Stimulated activated CD4-positive, alpha-beta T cell treated with anti-CD3 and anti-CD28 coated beads, Interleukin-4, amount 100 ng/mL, for 4 hours (primary cell): ENCODE measurements at places on chromosomes 11 and 22.

DNA sequence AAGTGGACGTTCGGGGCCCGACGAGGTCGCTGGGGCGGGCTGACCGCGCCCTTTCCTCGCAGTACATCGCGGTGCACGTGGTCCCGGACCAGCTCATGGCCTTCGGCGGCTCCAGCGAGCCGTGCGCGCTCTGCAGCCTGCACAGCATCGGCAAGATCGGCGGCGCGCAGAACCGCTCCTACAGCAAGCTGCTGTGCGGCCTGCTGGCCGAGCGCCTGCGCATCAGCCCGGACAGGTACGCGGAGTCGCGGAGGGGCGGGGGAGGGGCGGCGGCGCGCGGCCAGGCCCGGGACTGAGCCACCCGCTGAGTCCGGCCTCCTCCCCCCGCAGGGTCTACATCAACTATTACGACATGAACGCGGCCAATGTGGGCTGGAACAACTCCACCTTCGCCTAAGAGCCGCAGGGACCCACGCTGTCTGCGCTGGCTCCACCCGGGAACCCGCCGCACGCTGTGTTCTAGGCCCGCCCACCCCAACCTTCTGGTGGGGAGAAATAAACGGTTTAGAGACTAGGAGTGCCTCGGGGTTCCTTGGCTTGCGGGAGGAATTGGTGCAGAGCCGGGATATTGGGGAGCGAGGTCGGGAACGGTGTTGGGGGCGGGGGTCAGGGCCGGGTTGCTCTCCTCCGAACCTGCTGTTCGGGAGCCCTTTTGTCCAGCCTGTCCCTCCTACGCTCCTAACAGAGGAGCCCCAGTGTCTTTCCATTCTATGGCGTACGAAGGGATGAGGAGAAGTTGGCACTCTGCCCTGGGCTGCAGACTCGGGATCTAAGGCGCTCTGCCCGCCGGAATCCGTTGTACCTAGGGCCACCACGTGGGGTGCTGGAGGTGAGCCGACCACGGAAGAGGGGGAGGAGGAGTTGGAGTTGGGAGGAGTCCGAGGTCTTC lies 771 bp downstream of the MIF start:
- DNase-seq = peak; percentile 67

GRCh38 chr11:132464003-132464342 lies 1068.3 kb downstream of the OPCML start:
- DNase-seq = no peak

GRCh38 chr11:77381729-77382665 lies 80.5 kb upstream of the GDPD4 start:
- no peak for DNase-seq

DNA sequence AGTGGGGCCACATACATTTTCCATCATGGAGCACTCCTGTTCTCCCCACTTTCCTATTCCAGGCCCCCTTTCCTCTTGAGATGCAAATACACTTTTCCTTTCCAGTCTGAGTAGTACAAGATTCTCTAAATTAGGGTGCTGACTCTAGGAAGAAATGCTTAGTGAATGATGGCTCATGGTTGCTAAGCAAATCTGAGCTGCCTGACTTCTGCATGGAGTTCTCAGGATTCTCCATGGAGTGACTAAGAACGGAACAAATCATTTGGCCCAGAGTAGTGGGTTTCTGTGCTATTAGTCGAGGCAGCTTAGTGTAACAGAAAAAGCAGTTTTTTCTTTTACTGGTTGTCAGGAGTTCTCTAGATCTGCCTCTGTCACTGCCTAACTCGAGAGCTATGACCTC lies 65.4 kb upstream of the NTM start:
- no peak for DNase-seq

- no peak for DNase-seq
Measured at GRCh38 chr11:14149683-14150082, 187.2 kb downstream of the SPON1 start.

- peak; percentile 54 for DNase-seq
Measured at GRCh38 chr11:6413791-6414201, 5.1 kb downstream of the APBB1 start.

DNA sequence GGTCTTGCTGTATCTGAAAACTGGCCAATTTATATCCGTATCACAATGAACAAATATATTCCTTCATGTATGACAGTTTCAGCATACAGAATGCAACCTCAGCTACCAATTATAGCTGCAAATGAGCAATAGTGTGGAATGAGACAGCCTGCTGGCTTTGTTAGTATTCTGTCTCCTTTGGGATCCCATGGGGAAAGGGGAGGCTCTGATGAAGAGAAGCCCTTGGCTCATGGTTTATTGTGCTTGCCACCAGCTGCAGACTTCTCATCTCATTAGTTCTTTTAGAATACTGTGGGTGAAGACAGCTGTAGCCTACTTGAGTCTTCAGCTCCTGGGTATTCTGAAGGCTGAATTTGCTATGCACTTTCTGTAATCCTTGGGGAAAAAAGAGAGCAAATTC lies 42.4 kb downstream of the PITPNB start:
- no peak for DNase-seq

GRCh38 chr11:3732671-3733436 lies 61.7 kb upstream of the CHRNA10 start:
- DNase-seq = no peak

DNA sequence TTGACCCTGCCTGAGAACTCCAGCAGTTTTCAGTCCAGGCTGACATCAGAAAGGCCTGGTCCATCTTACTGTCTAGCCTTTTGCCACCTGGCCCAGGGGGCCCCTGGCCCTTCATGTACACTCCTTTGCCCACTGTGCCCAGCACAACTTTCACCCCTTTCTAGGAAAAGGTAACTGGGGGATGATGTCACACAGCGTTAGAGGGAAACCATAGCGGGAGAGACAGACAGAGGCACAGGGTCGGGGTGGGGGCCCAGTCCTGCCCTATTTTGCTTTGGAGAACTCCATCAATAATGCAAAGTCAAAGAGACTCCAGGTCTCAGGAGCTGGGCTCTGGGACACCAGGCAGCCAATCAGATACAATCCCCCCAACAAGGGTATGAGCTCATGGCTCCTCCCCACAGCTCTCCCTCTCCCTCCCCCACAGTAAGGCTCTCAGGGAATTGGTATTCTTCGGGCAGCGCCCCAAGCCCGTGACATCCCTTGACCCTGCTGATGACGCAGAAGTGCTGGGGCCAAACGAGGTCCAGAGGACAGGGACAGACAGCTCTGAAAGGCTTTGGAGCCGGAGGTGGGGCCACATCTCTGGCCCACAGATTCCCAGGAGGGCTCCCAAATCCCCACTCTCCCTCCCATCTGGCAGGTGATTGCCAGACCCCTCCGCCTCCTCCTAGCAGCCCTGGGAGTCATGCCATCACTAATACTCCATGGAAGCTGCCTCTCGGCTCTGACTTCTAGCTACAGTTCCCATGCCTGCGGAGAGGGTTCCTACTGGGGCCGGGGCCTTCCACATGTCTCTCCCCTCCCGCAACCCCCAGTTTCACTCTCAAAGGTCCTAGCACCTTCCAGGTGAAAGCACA lies 5.9 kb downstream of the USP2 start:
- DNase-seq = no peak

DNA sequence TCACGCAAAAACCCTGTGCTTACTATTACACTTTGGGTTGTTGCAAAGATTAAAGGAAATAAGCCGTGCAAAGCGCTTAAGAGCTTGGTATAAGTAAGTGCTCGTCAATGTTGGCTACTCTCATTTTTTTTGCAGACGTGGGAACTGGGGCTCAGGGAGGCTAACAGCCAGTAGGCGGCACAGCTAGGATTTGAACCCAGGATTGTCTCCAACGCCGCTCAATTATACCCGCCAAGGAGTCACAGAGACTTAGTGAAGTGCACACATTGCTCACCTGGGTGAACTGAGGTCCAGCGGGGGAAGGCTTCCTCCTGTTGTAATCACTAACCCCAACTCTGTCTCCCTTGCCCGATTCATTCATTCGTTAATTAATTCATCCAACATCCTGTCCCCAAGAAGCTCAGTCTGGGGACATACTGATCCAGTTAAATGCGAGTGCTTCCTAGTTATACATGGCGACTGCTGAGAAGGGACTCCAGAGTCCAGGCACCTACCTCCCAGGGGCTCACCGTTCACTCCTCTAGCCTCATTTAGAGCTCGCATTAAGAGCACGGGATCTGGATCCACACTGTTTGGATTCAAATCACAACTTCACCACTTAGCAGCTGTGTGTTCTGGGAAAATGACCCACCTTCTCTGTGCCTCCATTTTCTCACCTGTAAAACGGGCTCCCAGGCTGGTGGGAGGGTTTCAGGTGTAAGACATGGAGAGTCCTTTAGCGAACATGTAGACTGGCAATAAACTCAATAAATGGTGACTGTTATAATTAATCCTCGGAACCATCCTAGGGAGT lies 838 bp upstream of the MTFP1 start:
- DNase-seq = no peak

DNA sequence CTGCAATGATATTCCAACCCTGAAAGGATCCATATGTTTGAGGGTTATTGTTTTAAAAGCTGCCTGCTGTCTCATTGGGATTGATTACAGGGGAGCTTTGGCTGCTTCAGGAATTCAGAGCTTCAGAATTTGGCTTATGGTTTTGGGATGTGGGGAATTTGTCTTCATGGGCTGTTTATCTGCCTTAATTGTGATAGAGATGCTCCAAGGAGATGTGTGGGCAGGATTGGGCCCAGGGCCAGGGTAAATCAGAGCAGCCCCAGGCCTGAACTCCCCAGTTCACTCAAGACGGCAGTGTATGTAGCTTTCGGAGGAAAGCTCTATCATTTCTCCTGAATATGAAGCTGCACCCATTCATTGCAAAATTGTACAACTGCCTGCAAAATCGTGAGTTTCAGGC lies 88.5 kb downstream of the ALX4 start:
- no peak for DNase-seq

DNA sequence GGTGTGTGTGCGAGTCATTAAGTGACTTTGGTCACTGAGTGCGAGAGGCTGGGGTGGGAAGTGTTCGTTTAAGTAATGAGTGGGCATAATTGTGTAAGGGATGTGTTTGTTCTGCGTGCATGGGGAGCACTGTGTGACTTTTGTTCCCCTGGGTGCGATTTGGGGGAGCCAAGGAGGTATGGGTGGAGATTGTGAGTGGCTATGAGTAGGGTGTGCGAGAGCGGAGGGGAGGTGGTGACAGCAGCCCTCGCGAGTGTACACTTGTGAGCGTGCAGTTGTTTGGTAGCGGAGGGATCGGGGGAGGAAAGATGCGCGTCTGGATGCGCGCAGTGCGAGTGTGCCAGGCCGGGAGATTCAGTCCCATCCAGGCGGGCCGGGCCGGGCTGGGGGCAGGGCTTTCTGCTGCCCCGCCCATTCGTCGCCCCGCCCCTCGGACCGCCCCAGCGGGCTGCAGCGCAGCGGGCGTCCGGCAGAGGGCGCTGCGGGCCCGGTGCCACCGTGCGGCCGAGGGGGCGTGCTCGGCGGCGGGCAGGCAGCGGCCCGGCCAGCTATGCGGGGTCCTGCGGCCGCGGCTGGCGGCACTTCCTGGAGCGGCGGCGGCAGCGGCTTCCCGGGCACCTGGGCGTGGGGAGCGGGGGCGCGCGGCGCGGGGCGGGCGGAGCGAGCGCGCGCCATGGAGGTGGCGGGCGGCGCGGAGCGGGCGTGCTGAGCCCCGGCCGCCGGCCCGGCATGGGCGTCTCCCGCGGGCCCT lies at the start of gene DGKZ:
DGKZ (plus strand) TSS at position 578 of the 751 bp plus-strand sequence. CDS start 197 bp downstream, outside the sequence.
- DNase-seq = peak; percentile 86

DNA sequence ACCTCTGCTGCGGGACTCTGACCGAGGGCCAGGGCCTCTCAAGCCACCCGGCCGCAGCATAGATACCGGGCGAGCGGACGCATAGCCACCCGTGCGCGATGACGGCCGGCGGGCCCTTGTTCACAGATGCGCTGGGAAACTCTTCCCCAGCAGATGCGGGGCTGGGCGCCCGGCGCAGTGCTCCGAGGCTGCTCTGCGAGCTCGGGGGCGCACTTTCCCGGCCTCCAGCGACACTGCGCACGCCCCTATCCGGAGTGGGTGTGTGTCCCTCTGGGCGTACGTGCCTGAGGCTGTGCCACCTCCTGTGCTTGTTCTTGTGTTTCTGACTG lies 104.7 kb upstream of the E2F8 start:
- no peak for DNase-seq

- no peak for DNase-seq
Measured at GRCh38 chr11:87523276-87523675, 485.5 kb downstream of the TMEM135 start.

GRCh38 chr22:46054091-46055073 lies 77.4 kb upstream of the WNT7B start:
- DNase-seq = no peak
